Dorsolateral prefrontal cortex (tissue), 122 donors: ENCODE measurements at places on chromosomes 7 and 10.

DNA sequence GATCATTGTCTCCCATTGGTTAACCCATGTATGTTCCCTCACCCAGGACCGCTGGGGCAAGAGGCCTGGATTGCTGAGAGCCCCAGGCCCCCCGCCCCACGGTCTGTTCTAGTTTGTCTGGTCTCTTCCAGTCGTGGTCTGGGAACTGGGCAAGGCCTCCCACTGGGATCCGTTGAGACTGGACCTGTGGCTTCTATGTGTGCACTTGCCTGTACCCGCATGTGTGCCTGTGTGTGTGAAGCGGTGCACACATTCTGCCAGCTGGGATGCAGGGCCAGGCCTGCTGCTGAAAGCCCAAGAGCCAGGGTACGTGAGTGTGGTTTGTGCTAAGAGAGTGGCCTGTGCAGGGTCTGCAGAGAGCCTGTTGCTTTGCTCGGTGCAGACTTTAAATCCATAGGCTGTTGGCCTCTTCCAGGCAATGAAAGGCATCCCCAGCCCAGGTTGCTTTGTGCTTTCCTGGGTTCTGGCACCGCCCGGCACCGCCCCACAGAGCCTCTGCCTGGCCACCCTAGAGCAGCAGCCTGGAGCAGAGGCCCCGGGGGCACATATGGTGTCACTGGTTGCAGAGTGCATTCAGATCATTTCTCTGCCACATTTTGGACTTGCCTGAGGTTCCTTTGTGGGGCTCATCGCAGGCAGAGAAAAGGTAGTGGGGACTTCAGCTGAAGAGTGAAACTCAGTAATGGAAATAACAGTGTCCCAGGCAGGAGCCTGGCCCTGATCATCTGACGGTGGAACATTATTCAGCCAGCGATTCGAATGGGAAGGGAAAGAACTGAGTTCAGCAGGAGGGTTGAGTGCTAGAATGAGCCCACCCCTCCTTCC is 215.5 kb downstream of the GLRX3 start:
- no peak for DNase-seq

- DNase-seq, result no peak
Measured at GRCh38 chr10:95247200-95247880, 43.5 kb downstream of the PDLIM1 start.

GRCh38 chr10:22681783-22682183 is 32.6 kb downstream of the PIP4K2A start:
- no peak for DNase-seq

- no peak for DNase-seq
Measured at GRCh38 chr10:119501690-119502089, 40.8 kb downstream of the RGS10 start.

GRCh38 chr7:142240546-142240945 is 17.3 kb downstream of the PRSS58 start:
- no peak for DNase-seq

DNA sequence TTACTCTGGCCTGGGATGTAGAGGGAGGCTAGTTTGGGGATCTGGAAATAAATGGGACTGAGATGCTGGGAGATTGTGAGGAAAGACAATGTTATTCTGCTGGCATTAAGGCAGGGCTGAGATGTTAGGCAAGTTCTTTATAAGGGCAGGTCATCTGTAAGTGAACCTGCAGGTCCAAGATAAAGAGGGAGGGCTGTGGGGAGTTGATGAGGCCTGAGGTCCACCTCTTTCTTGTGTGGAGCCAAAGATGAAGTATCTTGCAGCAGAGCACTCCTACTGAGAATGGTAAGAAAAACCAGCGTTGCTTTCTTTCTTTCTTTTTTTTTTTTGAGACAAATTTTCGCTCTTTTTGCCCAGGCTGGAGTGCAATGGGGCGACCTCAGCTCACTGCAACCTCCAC is 19.1 kb downstream of the CYCS start:
- no peak for DNase-seq

GRCh38 chr10:111933937-111934336 is 249.6 kb downstream of the GPAM start:
- no peak for DNase-seq
